ENCODE measurements at places on chromosomes 1 and 21.

GRCh38 chr1:8494681-8495080, 176.8 kb downstream of the SLC45A1 start:
- H3K27me3 ChIP-seq: peaks cover 12% of the 10 kb centered on the region
- DNase-seq: no peak
- H3K36me3 ChIP-seq: peaks cover 7% of the 10 kb centered on the region

GRCh38 chr1:160522136-160522535, 919 bp downstream of the SLAMF6 start:
- H3K36me3 ChIP-seq: peaks cover 5% of the 10 kb centered on the region
- H3K27me3 ChIP-seq: no peaks in the 10 kb centered on the region

GRCh38 chr1:58994664-58995063, 210.8 kb upstream of the JUN start:
- H3K4me1 ChIP-seq: no peaks in the 10 kb centered on the region
- no peak overlapping the region for H3K4me3 ChIP-seq
- no peak overlapping the region for H3K27ac ChIP-seq

DNA sequence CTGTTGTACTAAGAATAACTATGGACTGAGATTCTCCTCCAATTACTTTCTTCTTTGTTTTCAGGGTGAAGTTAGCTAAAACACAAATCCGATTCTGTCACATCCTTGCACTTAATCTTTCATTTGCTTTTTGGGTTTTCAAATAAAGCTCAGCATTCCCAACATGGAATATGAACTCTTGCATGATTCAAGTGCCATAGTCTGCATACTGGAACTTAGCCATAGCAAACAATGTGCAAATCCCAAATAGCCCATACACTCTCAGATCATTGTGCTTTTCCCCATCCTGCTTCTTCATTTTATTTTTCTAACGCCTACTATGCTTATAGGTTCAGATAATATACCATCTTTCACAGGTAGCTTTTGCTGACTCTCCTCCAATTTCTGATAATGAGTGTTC, 455.8 kb upstream of the PRMT6 start:
- H3K27ac ChIP-seq: no peak overlapping the region
- no peak overlapping the region for H3K4me3 ChIP-seq
- no peaks in the 10 kb centered on the region for H3K4me1 ChIP-seq
- no peak for DNase-seq

- H3K27ac ChIP-seq: no peak overlapping the region
- no peak overlapping the region for H3K4me3 ChIP-seq
- peaks cover 19% of the 10 kb centered on the region for H3K4me1 ChIP-seq
- peaks cover 2% of the 10 kb centered on the region for H3K27me3 ChIP-seq
- no peaks in the 10 kb centered on the region for H3K36me3 ChIP-seq
Measured at GRCh38 chr1:48943393-48943792, 166.7 kb upstream of the BEND5 start.
